ENCODE measurements at places on chromosomes 11 and 22.

DNA sequence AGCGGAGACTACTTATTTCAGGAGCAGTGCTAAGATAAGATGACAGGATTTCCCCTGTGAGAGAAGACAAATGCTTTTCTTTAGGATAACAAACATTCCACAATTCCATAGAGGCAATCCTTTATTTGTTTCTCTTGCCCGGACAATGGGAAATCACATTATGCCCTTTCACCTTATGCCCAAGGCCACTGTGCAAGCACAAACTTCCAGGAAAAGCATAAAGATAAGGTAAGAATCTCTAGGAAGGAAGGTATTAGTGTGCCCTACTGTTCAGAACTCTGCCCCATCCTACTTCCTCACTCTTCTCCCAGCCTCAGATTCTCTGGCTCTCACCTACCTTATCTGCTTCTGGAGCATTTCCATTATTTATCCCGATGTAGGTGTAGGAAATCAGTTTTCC is 23.1 kb upstream of the RDX start:
- DNase-seq, result no peak

DNA sequence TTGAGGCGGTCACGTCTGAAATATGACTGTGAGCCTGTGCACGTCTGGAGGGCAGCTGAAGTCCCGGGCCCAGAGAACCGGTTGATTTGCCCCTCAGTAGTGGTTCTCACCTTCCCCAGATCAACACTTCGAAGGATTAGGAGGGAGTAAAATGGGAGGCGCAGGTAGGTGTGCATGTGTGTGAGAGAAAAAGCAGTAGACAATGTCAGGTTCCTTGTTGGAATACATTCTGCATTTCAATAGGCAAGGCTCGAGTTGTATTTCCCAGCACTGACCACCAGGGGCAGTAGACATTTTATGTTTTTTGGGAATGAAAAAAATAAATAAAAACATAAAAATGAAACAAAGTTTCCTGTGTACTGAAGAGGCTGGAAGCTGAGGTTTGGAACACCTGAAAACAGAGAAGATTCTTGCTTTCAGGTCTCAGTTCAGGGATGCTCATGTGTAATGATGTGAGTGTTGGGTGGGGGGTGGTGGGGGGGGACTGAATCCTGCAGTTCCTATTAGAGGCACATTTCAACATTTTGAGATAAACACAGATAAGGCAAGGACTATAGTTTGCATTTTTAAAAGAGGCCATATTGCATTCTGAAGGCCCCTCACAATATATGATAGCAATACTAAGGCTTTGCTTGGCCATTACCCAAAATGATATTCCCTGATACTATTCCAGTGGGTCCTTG is 333.9 kb downstream of the CADM1 start:
- no peak for DNase-seq

GRCh38 chr11:40271361-40271760 is 1188.1 kb downstream of the LRRC4C start:
- DNase-seq, result no peak

DNA sequence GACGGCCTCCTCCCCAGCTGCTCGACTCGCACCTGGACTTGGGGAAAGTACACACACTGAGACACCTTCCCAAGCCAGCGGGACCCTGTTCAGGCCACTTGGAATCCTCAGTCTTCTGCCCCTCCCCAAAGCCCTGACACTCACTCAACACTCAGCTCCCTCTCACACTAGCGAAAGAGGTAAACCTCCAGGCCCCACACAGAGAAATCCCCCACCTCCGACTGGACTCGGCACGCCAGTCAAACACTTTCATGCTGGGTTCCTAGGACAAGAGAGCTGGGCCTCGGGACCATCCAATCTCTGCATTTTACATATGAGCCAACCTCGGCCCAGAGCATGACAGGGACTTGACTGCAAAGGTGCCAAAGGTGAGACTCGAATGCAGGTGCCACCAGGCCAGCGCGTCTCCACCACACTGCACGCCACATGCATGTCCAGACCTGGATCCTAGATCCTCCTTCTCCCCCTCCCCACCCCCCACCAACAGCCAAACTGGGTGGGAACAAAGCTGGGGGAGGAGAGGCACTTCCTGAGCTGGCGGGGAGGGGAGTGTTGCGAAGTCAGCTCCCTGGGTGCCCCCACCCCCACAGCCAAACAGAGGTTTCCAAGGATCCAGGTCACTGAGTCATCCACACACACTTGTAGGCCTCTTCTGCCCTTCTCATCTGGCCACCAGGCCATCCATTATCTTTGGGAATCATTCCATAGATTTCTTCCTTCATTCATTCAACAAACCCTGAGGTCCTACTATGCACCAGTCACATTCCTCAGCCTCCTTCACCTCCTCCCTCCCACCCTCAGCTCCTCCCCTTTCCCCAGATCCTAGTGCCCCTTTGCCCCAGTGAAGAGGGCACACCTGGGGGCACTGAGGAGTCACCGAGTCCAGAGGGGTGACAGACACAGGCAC is 10.7 kb upstream of the CD5 start:
- DNase-seq, result no peak

- DNase-seq, result no peak
Observed at GRCh38 chr11:78261367-78261766, 72.6 kb downstream of the USP35 start.

GRCh38 chr11:50102916-50103315 is 70.2 kb downstream of the OR4C45 start:
- DNase-seq, result no peak

DNA sequence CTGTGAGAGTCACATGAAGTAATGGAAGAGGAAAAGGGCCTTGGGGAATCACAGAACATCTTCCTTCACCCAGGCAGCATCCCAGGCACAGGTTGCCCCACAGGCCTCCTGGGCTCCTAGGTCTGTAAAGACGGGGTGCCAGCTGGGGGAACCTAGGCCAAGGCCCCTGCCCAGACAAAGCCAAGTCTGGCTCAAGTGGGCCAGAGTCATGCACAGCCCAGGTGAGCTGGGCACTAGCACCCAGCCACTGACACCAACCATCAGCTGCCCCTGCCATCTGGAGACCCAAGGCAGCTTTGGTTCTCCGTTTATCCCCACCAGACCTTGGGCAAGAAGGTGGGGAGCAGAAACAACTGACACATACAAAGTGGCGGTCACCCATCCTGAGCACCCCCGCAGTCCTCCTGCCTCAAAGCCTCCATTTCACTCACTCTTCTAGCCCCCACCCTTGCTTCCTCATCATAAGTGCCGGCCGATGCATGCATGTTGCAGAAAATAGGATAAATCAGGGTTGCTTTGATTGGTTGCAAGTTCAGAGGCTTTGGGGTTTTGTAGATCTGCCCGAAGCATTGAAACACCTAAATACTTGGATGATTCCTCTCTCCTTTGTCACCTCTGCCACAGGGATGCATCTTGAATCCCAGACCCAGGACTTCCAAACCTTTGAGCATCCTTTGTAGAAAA is 26.5 kb upstream of the TMPRSS4 start:
- no peak for DNase-seq

DNA sequence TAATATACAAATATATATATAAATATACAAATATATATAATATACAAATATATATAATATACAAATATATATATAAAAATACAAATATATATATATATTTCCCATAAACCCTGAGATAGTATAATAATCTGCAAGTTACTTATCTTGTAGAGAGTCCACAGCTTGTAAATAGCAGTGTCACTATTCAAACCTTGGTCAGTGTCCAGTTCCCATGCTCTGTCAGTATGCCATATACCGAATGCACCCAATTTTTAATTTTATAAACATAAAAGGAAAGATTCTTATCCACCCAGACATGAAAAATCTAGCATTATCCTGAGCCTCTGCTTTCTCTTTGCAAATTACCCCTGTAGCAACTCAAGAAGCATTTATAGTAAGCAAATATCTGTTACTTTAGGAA is 21.6 kb upstream of the CTSC start:
- no peak for DNase-seq

DNA sequence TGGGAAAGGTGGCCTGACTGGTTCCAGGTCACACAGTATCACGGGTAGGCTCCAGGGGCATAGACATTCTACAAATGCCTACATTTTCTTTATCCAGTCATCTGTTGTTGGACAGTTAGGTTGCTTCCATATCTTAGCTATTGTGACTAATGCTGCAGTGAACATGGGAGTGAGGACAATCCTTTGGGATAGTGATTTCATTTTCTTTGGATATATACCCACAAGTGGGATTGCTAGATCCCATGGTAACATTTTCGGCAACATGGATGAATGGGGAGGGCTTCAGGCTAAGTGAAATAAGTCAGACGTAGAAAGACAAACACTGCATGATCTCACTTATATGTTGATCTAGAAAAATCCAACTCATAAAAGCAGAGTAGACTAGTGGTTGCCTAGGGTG is 744.3 kb downstream of the NTM start:
- no peak for DNase-seq

GRCh38 chr22:29665486-29665885 is 54.3 kb upstream of the CABP7 start:
- DNase-seq, result no peak

- DNase-seq, result no peak
Observed at GRCh38 chr11:7057641-7058040, 31.2 kb upstream of the RBMXL2 start.

GRCh38 chr11:68020575-68020974 is 9.9 kb upstream of the NDUFS8 start:
- no peak for DNase-seq

DNA sequence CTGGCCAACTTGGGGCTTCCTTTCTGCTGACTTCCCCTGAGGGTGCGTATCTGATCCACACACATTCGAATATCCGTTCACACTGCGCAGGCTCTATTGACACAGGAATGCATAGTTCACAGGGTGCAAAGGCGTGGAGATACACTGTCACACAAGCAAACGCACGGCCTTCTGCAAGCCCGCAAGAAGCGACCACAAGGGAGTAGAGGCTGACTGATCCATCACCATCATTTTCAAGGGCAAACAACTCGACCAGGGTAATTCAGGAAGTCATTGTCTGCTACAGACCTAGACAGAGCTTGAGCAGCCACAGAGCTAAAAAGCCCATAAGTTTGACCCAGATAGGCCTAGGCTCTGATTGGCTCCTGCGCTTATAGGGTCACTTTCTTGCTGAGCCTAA is 392.3 kb downstream of the MN1 start:
- DNase-seq, result no peak

DNA sequence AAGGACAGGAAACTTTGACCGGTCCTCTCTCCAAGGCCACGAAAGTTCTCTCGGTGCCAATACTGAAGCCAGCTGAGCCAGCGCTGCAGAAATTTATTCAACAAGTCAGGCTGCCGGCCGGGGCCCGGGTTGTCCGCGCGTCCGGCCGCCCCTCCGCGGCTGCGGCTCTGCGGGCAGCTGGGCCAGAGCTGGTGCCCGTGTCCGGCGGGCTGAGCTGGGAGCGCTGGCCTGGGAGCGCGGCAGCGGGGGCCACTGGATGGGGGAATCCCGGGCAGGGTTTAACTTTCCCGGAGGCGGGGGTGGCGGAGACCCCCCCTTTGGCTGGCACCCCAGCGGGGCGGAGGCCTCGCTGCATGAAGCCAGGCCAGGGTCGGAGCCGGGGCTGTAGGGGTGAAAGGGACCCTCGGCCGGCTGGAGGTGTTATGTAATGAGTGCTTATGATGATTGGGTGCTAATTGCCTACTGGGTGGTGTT is 12.3 kb upstream of the CACNA1I start:
- DNase-seq, result no peak

DNA sequence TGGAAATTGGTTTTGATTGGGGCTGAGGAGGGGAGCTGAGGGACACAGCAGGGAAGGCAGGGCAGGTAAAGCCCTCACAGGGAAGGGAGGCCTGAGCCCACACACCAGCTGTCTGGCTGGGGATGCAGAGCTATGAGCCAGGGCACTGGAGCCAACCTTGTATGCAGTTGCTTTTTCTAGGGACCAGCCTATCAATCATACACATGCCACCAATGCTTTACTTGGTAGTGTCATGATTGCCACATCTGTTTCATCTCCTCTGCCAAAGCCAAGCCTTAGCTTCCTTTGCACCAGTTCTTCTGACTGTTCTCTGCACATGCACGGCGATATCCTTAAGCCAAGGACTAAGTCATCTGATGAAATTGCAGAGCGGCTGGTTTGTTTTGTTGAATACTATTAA is 207.1 kb upstream of the PLET1 start:
- no peak for DNase-seq
